Epithelial cell of alveolus of lung (primary cell): ENCODE measurements at places on chromosomes 3 and 15. TPM values are rescaled to one million over a fixed set of nuclear protein-coding genes. Genes with fewer than 3 reads are reported as not detected.

The PPM1L gene
- total RNA-seq = 2.2 and 3.4 TPM in 2 replicates

The PLA2G4E gene
- not detected in 2 replicates for total RNA-seq

The CYP1A2 gene
- not detected in 2 replicates for total RNA-seq

The SLC22A13 gene
- total RNA-seq = 0.26 and 1.6 TPM in 2 replicates

The TAGLN3 gene
- total RNA-seq = 3.2 TPM in 1 of 2 replicates, not detected in the other

The PPARG gene
- total RNA-seq = 11.0 and 48.1 TPM in 2 replicates

The LPP gene
- total RNA-seq = 56.4 and 71.5 TPM in 2 replicates

The RTP2 gene
- total RNA-seq = not detected in 2 replicates

The TOPBP1 gene
- total RNA-seq = 18.1 and 32.3 TPM in 2 replicates

The KIF7 gene
- total RNA-seq = 7.9 and 15.6 TPM in 2 replicates

The CD96 gene
- total RNA-seq = 0.13 TPM in 1 of 2 replicates, not detected in the other

The ACKR4 gene
- total RNA-seq = not detected in 2 replicates

The TNNC1 gene
- total RNA-seq = 0.26 and 4.8 TPM in 2 replicates

The CNTN4 gene
- total RNA-seq = 2.3 and 2.4 TPM in 2 replicates

The CPB1 gene
- total RNA-seq = under 0.01 TPM in 1 of 2 replicates, not detected in the other

The COL8A1 gene
- 40.2 and 160 TPM in 2 replicates for total RNA-seq

The GOLGA8J gene
- total RNA-seq = not detected in 2 replicates

The LSMEM2 gene
- not detected in 2 replicates for total RNA-seq

The EDEM1 gene
- total RNA-seq = 56.4 and 72.1 TPM in 2 replicates

The LRCH3 gene
- 19.1 and 27.5 TPM in 2 replicates for total RNA-seq

The PLOD2 gene
- total RNA-seq = 99.2 and 187 TPM in 2 replicates

The RBP2 gene
- total RNA-seq = not detected in 2 replicates

The CBLB gene
- total RNA-seq = 18.0 and 42.2 TPM in 2 replicates

The LRRC2 gene
- 0.65 and 2.2 TPM in 2 replicates for total RNA-seq

The FURIN gene
- total RNA-seq = 72.6 and 84.4 TPM in 2 replicates

The NEK11 gene
- total RNA-seq = 0.32 and 2.2 TPM in 2 replicates

The EPHB3 gene
- total RNA-seq = 0.39 and 7.7 TPM in 2 replicates

The RAB27A gene
- 13.1 and 19.8 TPM in 2 replicates for total RNA-seq

The CCDC191 gene
- 0.56 and 0.65 TPM in 2 replicates for total RNA-seq

The SPINK8 gene
- total RNA-seq = not detected in 2 replicates

The ECE2 gene
- total RNA-seq = not detected in 2 replicates

The DNAH1 gene
- 0.39 and 0.96 TPM in 2 replicates for total RNA-seq

The OXSR1 gene
- 23.2 and 41.9 TPM in 2 replicates for total RNA-seq

The UBE2E2 gene
- total RNA-seq = 75.6 and 123 TPM in 2 replicates

The CACNA1D gene
- total RNA-seq = 0.26 and 4.5 TPM in 2 replicates

The BFSP2 gene
- not detected in 2 replicates for total RNA-seq

The FXR1 gene
- total RNA-seq = 92.4 and 188 TPM in 2 replicates

The SLC9A9 gene
- total RNA-seq = 5.3 and 17.0 TPM in 2 replicates

The AADAC gene
- total RNA-seq = 1.3 TPM in 1 of 2 replicates, not detected in the other

The CAMK1 gene
- total RNA-seq = 24.8 and 31.1 TPM in 2 replicates

The MST1R gene
- 0.52 and 3.1 TPM in 2 replicates for total RNA-seq

The CHRNA7 gene
- total RNA-seq = 0.13 and 1.2 TPM in 2 replicates

The SNUPN gene
- total RNA-seq = 27.4 and 28.6 TPM in 2 replicates
